ENCODE measurements at places on chromosomes 11 and 22.

DNA sequence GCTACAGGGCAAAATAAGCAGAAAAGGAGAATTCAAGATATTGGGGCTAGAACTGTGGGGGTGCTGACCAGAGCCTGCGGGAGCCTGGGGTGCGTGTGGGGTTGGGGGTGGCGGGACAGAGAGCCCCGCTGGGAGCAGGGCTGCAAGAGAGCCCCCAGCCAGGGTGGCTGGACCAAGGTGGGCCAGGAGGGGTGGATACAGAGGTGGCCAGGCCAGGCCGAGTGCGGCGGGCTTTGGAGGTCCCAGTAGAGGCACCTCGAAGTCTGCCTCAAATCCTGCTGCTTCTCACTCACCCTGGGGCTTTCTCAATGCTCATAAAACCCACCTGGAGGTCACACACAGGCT lies 16.9 kb upstream of the MUC5B start:
- no peak for DNase-seq

GRCh38 chr11:115418626-115419025 lies 85.6 kb downstream of the CADM1 start:
- DNase-seq, result no peak

DNA sequence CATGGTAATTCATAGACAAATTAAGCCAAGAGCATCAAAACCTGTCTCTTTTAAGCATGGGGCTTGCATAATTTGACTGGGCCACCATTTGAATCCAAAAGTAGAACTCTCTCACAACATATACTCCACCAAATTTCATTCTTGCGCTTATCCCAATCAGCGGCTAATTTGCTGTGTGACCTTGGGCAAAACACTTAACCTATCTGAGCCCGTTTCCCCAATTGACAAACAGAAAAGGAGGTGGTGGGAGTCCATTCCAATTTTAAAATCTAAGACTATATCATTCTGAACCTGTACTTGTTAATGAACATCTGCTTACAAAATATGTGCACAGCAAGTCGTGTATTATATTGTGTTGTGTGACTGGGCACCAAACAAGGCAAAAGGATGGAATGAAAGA lies 338.1 kb upstream of the NARS2 start:
- DNase-seq, result no peak

GRCh38 chr22:34099278-34099677 lies 179.0 kb upstream of the LARGE1 start:
- no peak for DNase-seq

- DNase-seq, result no peak
These were observed 71.4 kb upstream of the BMAL1 start for GRCh38 chr11:13206086-13206640.

GRCh38 chr11:84261707-84262106 lies 975.5 kb upstream of the CCDC90B start:
- no peak for DNase-seq

- DNase-seq, result peak; percentile 12
These were observed 15.9 kb upstream of the GRAMD4 start for GRCh38 chr22:46604306-46604690.

DNA sequence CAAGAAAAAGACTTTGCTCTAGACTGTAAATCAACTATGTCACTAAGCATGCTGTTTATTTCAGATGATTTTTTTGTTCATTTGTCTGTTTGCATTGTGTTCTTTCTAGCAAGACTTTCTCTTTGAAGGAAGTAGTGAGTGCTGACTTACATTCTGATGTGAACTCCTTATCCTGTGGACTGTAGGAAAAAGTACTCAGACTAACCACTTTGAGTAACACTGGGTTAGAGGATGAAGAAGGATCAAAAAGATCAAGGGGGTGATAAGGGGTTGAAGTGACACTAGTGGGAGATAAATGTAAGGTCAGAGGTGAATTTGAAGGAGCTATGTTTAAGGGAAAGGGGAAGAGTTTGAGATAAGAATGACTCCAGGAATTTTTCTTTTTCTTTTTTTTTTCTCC lies 369.4 kb downstream of the NELL1 start:
- no peak for DNase-seq

- DNase-seq, result no peak
These were observed 8.5 kb upstream of the FEZ1 start for GRCh38 chr11:125504580-125504979.

DNA sequence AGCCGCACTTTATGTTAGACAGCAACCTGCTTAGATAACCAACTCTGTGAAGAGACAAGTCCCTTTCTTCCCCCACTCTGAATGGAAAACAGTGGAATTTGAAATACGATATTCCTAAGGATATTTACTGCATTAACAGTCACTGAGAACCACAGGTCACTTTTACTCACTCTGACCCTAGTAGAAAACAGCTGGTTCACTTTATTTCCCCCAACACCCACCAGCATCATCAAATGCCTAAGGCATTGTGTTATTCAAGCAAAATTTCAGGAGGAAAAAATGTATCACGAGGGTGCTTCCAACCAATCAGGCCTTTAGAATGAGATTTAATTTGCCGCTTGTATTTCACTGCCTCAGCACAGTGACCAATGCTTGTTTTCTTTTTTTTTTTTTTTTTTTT lies 1134.1 kb upstream of the CCDC90B start:
- DNase-seq, result no peak

GRCh38 chr11:67409781-67410368 lies 5.6 kb upstream of the CARNS1 start:
- no peak for DNase-seq

GRCh38 chr11:2662430-2663299 lies 37.1 kb downstream of the KCNQ1OT1 start:
- no peak for DNase-seq

DNA sequence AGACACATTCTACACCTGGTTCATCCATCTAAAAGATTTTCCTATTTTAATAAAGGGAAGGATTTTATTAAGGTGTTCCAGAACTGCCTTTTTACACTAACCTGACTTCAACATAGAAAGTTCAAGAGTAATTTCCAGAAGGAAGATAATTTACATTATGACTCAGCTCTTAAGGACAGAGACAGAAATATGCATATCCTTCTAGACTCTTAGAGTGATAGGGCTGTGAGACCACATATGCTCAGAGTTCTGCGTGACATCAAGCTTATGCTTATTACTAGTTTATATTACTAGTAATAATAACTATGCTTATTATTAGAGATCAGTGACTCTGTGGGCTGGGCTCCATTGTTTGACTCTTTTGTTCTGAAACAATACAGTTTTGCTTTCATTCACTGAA lies 4.6 kb downstream of the PDGFD start:
- DNase-seq, result peak; percentile 54

GRCh38 chr11:20937826-20938225 lies 268.4 kb downstream of the NELL1 start:
- no peak for DNase-seq

GRCh38 chr22:38311323-38311620 lies 6.0 kb downstream of the CSNK1E start:
- DNase-seq, result no peak

- no peak for DNase-seq
These were observed 17.2 kb downstream of the OPCML start for GRCh38 chr11:133515107-133515506.

DNA sequence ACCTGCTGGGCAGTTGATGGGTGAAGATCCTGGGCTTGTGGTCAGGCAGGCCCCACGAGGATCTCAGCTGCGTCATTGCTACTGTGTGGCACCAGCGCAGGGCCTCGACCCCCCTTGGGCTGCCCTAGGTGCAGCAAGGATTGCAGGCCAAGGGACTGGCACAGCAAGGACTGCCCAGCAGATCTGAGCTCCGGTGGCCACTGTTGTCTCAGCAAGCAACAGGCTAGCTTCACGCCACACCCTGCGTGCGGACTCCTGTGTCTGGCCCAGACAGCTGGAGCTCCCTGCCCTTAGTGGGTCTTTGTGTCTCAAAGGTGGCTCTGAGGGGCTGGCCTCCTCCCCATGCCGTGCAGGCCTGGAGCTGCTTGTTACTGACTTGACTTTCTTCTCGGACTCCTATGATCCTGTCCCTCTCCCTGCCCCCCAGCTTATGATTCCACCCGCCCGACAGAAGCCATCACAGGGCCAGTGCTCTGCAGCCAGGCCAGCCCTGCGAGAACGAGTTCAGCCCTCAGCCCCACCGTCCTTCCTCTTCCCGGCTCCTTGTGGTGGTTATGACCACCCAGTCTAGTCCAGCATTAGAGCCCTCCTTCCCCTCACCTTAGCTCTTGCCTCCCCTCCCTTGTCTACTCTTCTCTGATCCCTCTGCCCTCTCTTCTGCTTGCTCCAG lies 295.6 kb downstream of the TBC1D22A start:
- no peak for DNase-seq

DNA sequence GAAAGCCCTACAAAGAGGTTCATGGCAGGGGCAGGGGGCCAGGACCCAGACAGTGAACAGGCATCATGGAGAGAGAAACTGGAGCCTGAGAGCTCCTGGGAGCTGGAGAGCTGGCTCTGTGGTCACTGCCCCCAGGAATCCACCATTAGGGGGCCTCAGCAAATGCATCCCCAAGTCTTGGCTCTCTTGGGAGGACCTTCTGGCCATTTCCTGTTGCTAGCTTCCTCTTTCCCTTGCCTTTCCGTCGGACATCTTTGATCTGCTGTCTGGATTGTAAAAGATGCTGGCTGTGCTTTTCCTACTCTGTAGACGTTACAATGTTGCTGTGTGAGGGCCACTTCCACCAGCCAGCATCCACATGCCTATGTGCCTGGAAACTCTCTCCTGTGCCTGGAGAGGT lies 7.1 kb upstream of the CRYBB2 start:
- no peak for DNase-seq

GRCh38 chr11:606245-606644 lies 9.5 kb downstream of the IRF7 start:
- no peak for DNase-seq

GRCh38 chr11:126607776-126608541 lies 252.5 kb downstream of the ST3GAL4 start:
- DNase-seq, result no peak

DNA sequence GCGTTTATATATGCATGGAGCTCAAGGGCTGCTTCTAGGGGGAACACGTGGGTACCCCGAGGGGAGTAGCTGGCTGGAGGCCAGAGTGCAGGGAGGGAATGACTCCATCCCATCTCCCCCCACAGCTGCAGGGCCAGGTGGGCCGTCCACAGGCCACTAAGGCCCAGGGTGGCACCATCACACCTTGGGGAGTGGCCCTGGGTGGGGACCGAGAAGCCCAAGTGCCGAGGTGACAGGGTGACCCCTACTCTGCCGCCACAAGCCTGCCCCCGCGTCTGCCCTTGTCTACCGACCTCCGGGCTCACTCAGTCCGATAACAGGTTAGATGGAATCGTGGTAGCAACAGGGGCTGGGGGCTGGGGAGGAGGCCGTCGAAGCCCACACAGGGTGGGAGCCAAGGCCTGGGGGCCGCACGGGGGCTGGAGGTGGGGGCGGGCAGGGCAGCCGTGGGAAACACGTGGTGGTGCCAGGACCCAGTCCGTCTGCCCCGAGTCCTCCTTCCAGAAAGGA lies 125.7 kb downstream of the KCNQ1OT1 start:
- no peak for DNase-seq

GRCh38 chr22:50691521-50691920 lies 18.9 kb downstream of the SHANK3 start:
- DNase-seq, result peak; percentile 44

GRCh38 chr11:995044-995751 lies 41.3 kb downstream of the MUC6 start:
- DNase-seq, result no peak

- no peak for DNase-seq
These were observed 49.2 kb downstream of the CWC15 start for GRCh38 chr11:94924171-94924572.

DNA sequence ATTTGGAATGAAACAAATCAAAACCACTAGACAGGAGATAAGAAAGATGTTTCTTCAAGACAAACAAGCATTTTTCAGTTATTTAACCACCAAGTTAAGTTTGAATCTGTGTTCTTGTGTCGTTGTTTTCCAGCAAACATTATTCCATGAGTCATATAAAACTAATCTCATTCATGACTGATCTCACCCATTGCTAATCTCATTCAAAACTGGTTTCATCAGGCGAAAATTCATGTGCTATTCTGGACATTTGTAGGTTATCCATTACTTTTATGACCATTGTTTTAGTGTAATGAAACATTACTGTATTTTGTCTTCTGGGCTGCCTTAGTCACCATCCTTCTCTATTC lies 221.8 kb downstream of the DDX10 start:
- DNase-seq, result peak; percentile 45

DNA sequence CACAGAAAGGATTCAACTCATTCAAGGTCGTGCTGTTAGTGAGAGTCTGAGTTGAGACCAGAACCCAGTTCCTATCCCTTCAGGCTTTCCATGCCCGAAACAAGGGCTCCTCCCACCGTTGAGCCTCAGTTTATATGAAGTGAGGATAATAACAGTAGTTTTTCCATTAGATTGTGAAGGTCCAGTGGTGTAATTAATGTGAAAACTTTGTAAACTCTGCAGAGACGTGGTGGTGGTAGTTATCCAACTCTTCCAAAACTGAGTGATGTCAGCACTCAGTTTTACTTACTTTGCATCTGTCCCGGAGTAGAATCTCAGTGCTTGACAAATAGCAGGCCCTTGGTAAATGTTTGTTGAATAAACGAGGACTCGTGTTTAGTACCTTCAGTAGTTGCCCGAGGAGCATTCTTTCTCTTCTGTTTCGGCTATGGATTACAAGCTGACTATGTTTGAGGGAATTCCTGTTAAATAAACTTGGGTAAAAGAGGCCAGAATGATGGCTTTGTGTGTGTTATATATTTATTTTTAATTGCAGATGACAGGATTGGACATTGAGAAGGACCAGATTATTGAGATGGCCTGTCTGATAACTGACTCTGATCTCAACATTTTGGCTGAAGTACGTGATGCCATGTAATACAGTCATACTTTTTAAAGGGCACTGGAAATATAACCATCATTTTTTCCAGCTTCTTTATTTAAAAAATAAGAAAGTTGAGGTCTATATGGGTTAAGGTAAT lies 1.0 kb downstream of the REXO2 start:
- DNase-seq, result peak; percentile 29

DNA sequence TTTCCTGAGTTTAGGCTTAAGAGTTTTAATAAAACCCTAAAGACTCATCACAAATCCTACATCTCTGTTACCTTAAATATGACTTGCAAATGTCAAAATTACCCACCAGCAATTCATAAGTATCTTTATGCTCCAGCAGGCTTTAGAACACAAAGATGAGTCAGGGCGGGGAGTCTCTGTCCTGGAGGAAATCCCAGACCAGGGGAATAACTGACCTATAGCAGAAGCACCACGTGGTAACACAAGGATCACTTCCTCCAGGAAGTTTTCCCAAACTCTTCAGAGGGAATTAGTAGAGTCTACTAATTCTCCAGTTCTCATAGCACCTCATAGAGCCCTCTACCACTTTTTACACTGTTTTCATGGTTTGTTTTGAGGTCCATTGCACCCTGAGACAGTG lies 217.0 kb downstream of the NAV2 start:
- DNase-seq, result peak; percentile 63

DNA sequence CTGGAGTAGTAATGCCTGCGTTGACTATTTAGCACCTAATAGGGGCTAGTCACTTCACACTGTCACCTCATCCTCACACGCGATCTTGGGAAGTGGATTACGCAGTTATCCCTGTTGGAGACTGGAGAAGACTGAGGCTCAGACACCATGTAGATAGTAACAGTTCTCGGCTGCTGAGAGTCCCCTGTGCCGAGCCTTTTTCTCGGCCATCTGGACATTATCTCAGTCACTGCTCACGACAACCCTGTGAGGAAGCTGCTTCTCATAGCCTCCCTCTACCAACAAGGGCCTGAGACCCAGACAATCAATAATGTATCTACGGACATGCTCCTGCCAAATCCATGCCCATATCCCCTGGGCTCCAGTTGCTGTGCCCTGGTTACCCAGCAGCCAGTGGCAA lies 25.9 kb downstream of the SCUBE1 start:
- no peak for DNase-seq

Measured in IMR-90 (cell line).